ENCODE measurements at places on chromosomes 12 and 14.

- DNase-seq = no peak
These were observed 58.3 kb upstream of the NR2C1 start for GRCh38 chr12:95131589-95132340.

DNA sequence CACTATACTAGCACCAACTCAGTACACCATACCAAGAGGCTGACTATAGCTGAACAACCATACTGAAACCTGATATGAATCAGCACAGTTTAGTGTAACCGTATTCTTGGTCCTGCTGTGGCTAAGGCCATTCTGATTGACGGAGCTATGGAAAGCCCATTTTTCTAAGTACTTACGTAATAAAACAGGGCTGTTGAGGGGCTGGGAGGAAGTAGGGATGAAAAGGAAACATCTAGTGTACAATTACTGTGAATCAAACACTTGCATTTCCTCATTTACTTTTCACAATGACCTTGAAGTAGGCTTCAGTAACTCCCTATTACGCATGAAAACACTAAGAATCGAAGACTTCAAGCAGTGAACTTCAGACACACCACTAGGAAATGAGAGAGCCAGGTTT is 198.2 kb downstream of the BTG1 start:
- no peak for DNase-seq

DNA sequence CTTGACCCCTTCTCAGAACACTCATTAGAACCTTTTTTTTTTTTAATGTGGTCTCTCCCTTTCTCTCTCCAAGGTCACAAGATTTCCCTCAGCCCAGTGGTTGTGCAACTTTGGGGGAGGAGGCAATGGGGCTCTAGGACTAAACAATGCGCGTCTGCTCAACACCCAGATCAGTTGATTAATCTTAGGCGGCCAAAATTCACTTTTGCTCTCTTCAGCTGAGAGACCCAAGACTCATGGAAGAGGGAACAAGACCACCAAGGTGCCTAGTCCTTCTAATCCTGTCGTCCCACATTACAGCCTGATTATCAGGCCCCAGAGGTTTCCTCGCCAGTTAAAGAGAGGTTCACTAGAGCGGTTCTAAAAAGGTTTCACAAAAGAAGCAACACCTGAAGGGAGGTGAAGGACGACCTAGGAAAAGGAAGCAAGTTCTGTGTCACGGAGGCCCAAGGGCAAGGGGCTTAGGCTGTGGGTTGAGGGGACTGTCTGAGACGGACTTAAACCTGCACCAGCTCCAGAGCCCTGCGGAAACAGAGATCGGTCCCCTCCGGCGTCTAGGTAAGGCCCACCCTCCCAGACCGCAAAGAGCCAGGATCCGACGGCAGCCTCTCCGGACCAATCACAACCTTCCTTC is 824 bp upstream of the TARBP2 start:
- DNase-seq = no peak

- DNase-seq = no peak
These were observed 9.1 kb downstream of the NTF3 start for GRCh38 chr12:5440978-5441377.

GRCh38 chr12:7966563-7966962 is 30.6 kb upstream of the SLC2A3 start:
- no peak for DNase-seq

DNA sequence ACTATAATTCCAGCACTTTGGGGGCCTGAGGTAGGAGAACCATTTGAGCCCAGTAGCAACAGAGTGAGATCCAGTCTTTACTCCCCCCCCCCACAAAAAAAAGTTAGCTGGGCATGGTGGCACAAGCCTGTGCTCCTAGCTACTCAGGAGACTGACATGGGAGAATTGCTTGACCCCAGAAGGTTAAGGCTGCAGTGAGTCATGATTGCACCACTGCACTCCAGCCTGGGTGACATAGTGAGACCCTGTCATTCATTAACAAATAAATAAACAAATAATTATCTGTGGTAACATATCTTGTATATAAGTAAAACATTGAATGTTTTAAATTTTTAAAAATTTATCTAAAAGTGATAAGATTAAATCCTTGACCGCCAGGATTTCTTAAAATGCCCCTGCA is 4.8 kb downstream of the ENTPD5 start:
- DNase-seq = no peak

- DNase-seq = no peak
These were observed 75.5 kb upstream of the FZD10 start for GRCh38 chr12:130086797-130087196.

All from anterior cingulate cortex (tissue), 58 donors.